Stimulated activated CD8-positive, alpha-beta memory T cell treated with anti-CD3 and anti-CD28 coated beads, Interleukin-7, amount 100 ng/mL, for 48 hours (primary cell): ENCODE measurements at places on chromosomes 12 and 14.

DNA sequence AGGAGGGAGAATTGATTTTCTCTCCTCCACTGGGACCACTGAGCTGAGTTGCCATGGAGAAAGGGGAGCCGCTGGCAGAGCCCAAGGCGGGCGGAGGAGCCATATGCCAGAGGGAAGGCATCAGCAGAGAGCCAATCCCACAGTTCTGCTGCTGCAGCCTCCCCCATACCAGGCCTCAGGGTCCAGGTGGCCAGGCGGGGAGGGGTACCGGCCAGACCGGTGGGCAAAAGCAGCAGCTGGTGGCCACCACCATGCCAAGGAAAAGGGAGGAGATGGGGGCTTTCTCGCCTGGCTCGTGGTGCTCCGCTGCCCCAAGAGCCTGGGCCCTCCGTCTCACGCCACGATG lies 72.8 kb downstream of the PITPNM2 start:
- DNase-seq: no peak

DNA sequence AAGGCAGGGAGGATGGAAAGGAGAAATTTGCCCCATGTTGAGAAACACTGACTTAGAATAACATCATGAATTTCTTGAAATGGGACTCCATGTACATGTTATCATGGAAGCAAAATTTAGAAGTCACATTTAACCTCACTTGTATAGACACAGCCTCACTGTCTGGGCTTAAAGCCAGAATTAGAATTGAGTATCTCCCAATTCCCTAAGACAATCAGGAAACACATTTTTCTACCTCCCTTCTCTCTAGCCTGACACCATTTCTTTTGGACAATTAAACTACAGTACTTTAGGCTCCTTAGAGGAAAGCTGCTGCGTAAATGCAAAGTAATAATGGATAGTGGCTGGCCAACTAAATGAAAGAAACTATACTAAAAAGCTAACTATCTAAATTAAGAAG lies 795.5 kb downstream of the C12orf50 start:
- no peak for DNase-seq

DNA sequence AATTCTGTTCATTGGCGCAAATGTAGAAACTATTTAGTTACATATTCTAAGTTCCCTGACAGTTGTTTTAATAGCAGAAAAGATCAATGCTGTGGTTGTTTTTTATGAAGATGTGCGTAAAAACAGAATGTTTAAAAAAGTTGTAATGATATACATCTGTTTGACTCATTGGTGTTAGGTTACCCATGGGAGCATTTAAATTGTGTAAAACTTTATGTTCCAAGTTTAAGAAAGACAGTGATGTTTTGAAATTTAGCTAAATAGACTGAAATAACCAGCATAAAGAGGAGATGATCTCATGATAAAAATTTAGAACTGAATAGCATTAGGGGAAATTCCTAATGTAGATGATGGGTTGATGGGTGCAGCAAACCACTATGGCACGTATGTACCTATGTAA lies 3.6 kb downstream of the PELI2 start:
- no peak for DNase-seq

DNA sequence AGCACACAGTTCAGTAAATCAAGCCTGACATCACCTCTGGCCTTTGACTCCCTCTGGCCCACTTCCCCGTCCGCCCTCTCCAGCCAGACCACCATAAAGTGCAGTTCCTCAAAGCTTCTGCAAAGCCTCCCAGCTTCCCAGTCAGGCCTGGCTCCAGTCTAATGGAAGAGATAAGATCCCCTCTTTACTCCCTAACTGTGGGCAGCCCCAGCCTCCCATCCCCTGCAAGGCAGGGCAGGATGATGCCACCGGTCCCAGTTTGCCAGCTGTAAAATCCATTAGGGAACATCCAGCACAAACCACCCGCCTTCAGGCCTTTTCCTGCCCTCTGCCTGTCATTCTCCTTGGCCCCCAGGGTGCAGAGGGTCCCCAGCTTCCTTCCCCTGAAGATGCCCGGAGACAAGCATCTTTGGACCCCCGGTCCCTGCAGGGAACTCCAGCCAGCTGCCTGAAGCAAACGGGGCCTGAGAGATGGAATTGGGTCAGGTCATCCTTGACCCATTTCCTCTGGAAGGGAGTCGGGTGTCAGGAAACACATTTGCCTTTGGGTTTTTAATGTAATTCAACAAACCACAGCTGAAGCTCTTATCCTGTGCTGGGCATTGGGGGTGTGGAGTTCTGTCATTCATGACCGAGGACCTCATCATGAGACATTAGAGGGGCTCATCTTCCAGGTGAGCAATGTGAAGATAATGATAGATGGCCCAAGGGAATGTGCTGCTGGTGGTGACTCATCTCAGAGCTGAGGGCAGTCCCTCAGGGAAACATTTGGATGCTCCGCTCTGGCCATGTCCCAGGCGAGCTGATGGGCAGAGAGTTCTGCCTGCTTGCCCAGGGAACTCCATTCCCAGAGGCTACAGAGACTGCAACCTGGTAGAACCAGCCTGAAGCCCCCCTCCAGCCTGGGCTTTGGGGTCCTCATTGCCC lies 93.8 kb upstream of the CLMN start:
- DNase-seq: no peak

GRCh38 chr12:112841906-112842305 lies 50.4 kb downstream of the RPH3A start:
- DNase-seq: no peak

DNA sequence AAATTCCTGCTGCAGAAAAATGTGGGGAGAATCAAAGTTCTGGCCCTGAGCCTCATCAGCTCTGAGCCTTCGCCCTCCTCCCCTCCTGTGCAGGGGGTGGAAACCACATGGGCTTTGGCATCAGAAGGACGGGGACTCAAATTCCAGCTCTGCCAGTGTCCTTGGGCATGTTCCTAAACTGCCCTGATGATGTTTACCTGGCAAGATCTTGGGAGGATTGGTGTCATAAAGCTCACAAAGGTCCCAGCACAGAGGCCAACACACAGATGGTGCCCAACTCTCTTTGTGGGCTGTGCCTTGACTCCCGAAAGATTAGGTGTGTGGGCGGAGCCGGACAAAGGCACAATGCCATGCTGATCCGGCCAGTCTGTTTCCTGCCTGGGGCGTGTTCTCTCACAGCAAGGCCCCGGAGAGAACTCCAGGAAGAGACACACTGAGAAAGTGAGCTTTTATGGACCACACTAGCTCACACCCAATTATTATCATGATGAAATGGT lies 20.5 kb upstream of the CLMN start:
- DNase-seq: no peak

GRCh38 chr12:5026342-5026938 lies 17.2 kb upstream of the KCNA5 start:
- DNase-seq: no peak

DNA sequence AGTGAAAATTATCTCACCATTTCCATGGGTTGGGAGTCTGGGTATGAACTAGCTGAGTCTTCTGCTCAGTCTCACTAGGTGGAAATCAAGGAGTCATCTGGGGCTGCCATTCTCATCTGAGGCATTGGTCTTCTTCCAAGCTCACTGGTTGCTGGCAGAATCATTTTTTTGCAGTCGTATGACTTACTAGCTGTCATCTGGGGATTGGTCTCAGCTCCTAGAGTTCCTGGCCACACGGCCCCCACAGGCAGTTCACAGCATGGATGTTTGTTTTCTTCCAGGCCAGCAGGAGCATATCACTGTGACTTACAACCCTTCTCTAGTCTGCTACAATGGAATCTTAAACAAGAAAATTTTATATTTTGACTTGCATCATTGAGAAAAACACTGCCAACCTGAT lies 18.6 kb upstream of the OR10AD1 start:
- DNase-seq: no peak

DNA sequence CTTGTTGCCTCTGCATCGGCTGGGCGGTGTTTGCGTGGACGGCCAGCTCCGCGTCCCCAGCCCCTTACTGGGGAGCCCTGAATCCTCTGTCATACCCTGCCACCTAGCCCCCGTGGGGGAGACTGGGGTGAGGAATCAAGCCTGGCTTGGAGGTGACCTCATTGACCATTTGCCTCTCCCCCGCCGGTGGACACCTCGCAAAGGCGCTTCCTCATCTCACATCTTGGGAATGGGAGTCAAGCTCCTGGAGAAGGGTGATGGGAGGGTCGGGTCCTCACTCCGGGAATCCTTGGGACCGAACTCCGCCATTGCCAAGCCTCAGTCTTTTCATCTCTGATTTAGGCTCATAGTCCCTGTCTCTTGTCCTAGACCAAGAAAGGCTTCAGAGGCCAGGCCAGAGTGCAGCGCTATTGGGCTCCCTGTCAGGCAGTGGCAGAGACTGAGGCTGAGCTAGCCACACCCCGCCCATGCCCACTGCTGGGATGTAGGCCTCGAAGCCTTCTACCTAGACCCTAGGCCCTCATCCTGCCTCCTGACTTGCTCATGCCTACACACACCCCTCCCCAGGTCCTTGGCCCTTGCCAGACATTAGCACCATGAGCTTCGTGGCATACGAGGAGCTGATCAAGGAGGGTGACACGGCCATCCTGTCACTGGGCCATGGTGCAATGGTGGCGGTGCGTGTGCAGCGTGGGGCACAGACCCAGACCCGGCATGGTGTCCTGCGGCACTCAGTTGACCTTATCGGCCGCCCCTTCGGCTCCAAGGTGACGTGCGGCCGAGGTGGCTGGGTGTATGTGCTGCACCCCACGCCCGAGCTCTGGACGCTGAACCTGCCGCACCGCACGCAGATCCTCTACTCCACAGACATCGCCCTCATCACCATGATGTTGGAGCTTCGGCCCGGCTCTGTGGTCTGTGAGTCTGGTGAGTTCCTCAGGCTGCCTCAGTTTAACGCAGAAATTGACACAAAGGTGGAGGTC lies 678 bp downstream of the TRMT61A start:
- DNase-seq: no peak

GRCh38 chr14:76311079-76311758 lies 64.7 kb upstream of the ESRRB start:
- DNase-seq: no peak

DNA sequence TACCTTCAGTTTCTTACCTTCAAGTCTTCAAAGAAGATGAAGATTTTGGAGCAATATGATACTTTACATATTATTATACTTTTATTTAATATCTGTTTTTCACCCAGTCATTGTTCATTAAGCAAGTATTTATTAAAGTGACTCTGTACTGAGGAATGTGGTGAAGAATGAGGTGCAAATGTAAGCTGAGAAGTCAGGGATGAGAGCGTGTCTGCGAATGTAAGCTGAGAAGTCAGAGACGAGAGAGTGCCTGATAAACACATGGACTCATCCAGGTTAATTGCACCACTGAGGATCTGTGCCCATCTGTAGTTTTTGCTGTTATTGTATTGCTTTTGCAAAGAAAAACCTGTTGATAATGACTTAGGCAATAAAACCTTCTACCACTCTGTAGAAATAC lies 211.9 kb upstream of the FAR2 start:
- DNase-seq: no peak

DNA sequence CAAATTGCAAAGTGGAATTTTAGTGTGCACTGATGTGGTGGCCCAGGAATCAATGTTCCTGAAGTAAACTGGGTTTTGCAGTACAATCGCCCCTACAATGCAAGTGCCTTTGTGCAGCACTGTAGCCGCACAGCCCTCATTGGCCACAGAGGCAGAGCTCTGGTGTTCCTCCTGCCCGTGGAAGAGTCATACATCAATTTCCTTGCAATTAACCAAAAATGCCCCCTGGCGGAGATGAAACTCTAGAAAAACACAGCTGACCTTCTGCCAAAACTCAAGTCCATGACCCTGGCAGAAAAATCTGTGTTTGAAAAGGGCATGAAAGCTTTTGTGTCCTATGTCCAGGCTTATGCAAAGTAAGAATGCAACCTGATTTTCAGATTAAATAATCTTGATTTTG lies 117.9 kb upstream of the PRB2 start:
- no peak for DNase-seq

- DNase-seq: no peak
These were observed 115.7 kb downstream of the BEGAIN start for GRCh38 chr14:100471441-100472093.

DNA sequence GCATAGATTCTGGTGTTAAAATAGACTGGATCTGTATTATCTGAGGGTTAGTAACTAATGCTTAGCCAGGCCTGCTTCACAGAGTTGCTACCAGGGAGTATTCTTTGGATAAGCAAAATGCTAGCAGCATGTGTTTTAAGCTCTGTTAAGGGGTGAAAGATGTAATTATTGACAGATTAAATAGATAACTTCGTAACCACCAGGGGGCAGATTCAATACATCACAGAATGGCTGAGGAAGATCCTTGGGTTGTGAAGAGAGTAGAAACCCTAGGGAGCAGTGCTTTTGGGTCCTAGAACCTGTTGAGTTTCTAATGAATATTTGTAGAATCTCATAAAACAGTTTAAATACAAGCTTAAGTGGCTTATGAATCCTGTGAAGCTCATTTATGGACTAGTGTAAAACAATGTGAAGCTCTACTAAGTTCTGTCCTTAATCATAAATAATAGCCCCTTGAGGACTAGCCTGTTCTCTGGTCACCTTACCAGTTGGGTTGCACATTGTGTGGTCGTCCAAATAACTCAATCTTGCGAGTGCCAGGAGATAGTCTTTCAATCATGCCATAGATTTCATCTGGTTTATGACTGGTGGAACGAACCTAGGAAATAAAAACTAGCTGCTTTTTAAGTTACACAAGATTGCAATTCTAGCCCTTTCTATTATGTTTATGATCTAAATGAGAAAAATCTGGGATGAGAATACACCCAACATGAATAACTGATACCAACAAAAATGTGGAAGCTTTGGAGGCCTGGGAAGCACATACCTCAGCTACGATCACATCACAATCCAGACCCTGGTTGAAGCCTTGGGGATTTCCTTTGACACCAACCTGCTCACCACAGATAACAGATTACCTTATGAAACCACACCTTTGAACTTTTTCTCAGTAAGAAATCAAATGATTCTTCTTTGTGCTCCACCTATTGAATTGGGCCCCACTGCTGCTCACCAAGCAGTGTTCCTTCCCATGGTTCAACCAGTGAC lies 12.3 kb downstream of the METTL3 start:
- no peak for DNase-seq

GRCh38 chr12:50985322-50985721 lies 33.0 kb downstream of the HIGD1C start:
- no peak for DNase-seq

- no peak for DNase-seq
These were observed 136.3 kb downstream of the AEBP2 start for GRCh38 chr12:19575337-19576243.

- DNase-seq: no peak
These were observed 69.6 kb upstream of the AEBP2 start for GRCh38 chr12:19369691-19370148.

DNA sequence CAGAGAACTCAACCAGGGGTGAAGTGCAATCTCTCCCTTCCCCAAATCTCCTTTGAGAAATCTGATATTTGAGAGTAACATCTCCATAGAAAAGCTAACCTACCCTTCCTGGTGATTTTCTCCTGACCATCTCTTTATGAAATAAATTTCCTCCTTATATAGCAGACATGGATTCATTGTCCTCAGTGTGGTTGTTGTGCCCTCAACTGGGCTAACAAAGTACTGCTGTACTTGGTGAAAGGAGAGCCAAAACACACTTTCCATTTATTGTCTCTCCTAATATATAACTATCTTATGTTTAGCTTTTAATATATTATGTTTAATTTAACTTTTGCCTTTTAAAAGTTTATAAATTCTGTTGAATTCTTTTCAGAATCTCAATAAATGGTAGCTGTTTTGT lies 65.1 kb upstream of the SLCO1B1 start:
- no peak for DNase-seq
